NCI-H510A (cell line): ENCODE measurements at places on chromosomes 11 and 22.

- DNase-seq = no peak
Measured at GRCh38 chr11:36741515-36741914, 143.5 kb upstream of the RAG2 start.

- DNase-seq = no peak
Measured at GRCh38 chr22:16968218-16968595, 39.8 kb downstream of the GAB4 start.

- peak; percentile 12 for DNase-seq
Measured at GRCh38 chr11:78801161-78801884, 226.7 kb upstream of the NARS2 start.

DNA sequence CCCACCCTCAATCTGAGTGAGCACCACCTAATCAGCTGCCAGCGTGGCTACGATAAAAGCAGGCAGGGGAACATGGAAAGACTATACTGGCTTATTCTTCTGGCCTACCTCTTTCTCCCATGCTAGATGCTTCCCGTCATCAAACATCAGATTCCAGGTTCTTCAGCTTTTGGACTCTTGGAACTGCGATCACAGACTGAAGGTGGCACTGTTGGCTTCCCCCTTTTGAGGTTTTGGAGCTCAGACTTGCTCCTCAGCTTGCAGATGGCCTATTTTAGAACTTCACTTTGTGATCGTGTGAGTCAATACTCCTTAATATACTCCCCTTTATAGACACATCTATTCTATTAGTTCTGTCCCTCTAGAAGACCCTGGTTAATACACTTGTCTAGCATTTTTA, 543.7 kb upstream of the RAG2 start:
- no peak for DNase-seq

GRCh38 chr11:12377106-12377823, at the start of gene PARVA:
TSS of gene PARVA (plus strand) at chr11:12377571. CDS start at chr11:12377648, 77 bp downstream.
- peak; percentile 28 for DNase-seq

DNA sequence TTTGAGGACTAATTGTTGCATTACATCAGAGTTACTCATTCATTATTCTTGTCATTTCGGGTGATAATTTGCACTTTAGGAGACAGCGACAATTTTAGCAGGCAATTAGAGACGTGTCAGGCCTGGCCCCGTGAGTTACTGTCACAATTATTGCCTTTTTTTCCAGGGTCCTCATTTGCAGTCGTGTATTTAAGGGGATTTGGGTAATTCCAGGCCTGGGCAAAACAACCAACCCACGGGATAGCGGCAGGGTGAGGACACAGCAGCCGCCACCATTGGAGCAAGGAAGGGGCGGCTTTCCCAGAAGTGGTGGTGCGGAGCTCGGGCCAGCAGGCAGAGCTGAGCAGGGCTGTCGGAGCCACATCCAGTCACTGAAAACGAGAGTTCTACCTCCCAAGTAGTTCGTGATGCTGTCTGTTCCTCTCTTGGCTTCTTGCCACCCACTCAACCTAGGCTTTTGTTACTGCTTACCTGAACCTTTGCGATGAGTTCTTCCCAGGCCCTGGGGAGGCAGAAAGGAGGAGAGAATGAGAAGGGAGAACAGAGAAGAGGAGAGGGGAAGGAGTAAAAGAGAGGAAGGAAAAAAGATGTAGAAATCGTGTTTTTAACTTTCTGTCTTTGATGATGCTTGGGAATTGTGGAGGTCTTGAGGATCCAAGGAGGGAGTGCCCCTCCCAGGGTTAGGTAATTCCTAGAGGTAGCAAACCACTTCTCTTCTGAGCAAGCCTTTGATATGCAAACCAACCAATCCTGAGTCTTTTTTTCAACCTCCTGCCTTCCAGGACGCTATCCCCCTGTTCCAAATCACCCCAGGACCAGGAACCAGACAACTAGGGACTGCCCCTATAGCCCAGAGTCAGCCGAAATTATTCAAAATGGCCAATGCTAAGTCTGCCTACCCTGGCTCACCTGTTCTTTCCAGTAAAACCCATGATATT, 236.1 kb downstream of the MIAT start:
- peak; percentile 37 for DNase-seq

GRCh38 chr11:27663326-27663725, 36.9 kb downstream of the BDNF start:
- DNase-seq = no peak

GRCh38 chr22:42797011-42797410, 60.1 kb downstream of the ARFGAP3 start:
- DNase-seq = no peak

DNA sequence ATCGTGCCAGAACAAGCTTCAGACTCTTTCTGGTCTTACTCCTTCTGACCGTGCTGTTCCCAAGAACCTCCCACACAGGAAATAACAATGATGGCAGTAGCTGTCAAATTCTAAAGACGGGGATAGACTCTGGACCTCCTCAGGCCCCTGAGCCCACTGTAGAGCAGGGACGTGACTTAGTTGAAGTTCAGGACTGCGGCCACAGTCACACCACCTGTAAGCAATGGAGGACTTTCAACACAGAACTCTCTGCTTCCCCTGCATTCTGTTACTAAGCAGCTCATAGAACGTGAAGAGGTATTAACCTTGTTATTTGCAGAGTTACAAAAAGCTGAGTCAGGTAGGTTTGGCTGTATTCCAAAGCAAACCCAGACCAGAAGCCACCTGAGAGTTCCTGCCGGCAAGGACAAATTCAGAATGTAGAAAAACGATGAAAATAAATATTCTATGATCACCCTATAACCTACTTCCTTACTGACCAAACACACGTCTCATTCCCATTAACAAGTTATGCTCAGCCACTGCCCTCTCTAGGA, 12.7 kb downstream of the TMEM45B start:
- DNase-seq = peak; percentile 41

DNA sequence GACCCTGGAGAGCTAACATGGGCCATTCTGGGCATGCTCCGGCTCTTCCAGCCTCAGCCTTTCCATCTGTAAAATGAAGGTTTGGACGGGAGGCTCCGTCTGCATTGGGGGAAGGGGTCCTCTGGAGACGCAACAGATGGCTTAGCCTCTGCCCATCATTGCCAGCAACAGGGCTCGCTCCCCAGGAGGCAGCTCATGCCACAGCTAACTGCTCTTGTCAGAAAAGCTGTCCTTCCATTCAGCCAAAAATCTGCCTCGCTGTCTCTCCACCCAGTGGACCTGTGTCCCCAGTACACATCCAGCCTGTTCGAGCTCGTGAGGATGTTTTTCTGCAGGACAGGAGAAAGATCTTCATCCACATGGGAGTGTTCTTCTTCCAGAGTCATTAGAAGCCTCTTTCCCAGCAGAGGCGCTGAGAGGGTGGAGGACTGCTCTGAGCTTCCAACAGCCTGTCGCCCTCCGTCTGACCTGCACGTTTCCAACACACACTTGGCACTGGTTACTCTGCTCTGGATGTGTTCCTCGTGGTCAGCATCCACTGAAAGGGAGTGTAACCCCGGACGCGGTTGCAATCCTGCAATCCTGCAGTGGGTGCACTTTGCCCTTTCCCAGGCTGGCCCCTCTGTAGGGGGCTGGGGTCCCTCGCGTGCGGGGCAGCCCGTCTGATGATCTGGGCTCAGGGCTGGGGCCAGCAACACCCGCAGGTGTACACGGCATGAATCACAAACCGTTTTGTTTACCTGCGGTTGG, 1340.9 kb downstream of the TBC1D22A start:
- no peak for DNase-seq

- no peak for DNase-seq
Measured at GRCh38 chr11:118027694-118028093, 41.5 kb downstream of the IL10RA start.

- peak; percentile 74 for DNase-seq
Measured at GRCh38 chr11:66479394-66480116, 679 bp upstream of the DPP3 start.

DNA sequence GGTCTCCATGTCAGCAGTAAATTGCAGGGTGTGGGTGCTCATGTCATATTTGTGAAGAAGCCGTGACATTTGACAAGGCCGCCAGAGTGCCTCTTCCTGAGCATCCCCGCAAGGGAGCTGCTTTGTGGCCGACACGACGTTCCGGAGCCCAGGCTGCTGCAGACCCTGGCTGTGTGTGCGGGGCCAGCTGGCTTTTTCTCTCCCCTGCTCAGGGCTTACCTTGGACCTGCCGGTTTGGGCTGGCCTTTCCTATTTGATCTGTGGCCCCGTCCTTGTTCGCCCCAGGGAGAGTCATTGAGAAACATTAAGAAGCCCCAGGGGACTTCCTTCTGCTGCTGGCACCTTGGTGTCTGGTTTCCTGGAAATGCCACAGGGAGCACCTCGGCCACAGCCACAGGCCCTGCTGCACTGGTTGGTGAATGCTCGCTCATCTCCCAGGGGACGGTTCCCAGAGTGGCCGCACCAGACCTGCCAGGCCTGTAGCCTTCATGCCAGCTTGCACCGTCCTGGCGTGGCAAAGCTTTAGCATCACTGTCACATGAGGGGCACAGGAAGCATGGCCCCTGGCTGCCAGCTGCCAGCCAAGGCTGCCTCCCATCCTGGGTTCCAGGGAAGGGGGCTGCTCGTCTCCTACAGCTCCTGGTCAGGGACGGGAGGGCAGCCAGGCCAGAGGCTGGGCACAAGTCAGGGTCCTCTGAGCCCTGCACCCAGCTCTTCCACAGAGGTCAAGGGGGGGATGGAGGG, 5.4 kb downstream of the GRK2 start:
- no peak for DNase-seq

DNA sequence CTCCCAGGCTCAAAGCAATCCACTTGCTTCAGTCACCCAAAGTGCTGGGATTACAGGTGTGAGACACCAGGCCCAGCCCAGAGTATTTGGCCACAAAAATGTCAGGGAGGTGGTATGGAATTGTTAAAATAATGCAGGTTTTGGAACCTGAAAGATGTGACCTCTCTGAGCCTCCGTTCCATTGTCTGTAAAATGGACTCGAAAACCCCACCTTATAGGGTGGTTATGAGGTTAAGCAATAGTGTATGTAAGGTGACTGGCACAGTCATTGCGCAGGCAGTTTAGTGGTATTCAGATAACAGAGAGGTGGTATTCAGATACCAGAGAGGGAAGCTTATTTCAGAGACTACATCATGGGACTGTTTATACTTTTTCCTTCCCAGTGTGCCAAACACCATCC, 52.5 kb upstream of the PRSS23 start:
- DNase-seq = no peak
